AG04449 (cell line): ENCODE measurements at places on chromosomes 7 and 10.
A peak's percentile ranks its signal among the peaks of the same experiment; 100 is the strongest.

GRCh38 chr7:105277341-105277740, 111.4 kb downstream of the SRPK2 start:
- no peak for DNase-seq

- no peak for DNase-seq
Observed at GRCh38 chr7:82017334-82017943, 247.6 kb upstream of the HGF start.

DNA sequence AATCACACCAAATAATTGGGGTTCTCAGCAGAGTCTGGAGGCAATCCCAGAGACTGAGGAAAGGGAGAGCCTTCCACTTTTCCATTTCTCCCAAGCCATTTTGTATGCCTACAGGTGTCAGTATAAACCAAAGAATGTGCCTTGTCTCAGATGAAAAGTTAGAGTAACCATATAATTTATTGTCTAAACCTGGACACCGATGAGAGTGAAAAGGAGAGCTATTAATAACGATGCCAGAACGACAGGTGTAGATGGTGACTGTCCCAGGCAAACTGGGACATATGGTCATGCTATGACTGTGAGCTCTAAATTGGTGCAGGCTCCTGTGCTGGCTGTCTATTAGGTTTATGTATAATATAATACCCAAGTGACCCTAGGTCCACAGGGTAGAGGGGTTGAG, 219.6 kb downstream of the ARHGAP12 start:
- DNase-seq = no peak

DNA sequence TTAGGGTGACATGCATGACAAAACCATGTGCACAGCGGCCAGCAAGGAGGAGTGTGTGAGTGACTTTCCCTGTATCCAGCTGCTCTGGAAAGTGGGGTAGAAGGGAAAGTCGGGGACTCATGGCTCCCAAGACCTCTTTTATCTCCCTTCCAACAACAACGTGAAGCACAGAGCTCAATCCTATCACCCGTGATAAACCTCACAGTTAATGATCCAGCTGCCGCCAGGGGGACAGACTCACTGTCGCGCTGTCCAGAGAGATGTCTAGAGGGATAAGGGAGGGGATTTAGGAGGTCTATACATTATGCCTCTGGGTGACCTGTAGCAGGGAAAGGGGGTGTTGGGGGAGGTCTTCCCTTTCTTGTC, 84.0 kb upstream of the SMNDC1 start:
- no peak for DNase-seq

- no peak for DNase-seq
Observed at GRCh38 chr7:24786306-24786705, 29.0 kb upstream of the GSDME start.

DNA sequence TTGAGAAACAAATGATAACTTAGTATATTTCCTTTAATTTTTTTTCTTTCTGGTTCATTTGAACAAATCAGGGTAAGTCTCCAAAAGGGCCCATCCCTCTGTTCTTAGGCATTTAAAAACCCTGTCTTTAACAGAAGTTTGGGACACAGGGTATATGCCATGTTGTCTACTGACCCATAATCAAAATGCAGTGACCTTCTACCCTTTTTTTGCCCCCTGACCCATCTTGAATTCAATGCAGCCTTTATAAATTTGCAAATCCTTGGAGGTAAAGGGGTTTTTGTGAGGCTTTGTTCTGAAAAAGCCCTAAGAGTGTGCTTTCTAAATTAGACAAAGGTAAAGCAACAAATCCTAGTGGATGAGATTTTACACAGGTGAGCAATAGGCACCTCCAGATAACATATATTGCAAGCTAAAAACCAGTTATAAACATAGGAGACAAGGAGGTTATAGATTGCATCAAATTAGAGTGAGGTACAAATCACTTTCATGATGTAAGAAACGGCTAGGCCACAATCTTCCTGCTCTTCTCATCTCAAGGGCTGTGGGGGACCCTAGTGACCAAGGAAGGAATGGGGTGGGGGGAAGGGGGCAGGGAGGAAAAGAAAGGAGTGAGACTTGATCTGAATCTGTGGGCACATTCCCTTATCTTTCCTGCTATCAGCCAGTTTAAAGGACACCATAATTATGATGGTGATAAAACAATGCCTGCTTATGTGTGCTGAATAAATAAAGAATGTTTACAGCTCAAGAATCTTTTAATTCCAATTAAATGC, 2.7 kb downstream of the SKIDA1 start:
- no peak for DNase-seq

DNA sequence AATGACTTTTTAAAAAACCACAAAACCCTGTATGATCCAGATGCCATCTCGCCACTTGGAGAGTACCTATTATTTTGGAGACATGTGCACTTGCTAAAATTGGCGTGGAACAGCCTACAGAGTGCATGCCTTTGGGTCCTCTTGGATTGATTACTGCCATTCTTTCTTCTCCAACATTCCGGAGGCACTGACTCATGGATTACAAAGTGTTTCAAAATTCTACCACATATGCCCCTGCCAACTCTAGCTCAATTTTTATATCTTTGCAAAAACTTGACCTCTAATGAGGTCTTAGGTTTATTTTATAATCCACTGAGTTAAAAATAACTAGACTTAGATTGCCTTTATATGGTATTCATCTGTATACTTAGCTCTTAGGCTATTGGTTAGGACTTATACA, 55.8 kb upstream of the KIF5B start:
- peak; percentile 50 for DNase-seq

GRCh38 chr10:70557876-70558275, 44.7 kb downstream of the PRF1 start:
- no peak for DNase-seq

- peak; percentile 90 for DNase-seq
Observed at GRCh38 chr10:6721480-6721879, 141.4 kb upstream of the PRKCQ start.

- DNase-seq = no peak
Observed at GRCh38 chr7:75729851-75730274, 8.9 kb downstream of the HIP1 start.

DNA sequence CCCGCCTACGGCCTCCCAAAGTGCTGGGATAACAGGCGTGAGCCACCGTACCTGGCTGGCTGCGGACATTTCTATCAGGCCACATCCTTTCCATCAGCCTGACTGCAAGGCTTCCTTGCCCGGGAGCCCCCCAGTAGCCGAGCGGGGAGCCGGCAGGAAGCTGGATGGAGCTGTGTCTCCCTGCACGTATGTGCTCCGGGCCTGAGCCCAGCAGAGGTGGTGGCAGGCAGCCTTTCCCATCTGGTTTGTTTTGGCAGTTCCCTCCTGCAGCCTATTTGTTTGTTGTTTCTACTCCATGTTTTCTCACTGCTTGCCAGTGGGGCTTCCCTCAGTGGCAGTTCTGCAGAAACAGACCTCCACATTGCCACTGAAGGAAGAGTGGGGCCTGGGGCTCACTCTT, 5.4 kb downstream of the POP7 start:
- no peak for DNase-seq

DNA sequence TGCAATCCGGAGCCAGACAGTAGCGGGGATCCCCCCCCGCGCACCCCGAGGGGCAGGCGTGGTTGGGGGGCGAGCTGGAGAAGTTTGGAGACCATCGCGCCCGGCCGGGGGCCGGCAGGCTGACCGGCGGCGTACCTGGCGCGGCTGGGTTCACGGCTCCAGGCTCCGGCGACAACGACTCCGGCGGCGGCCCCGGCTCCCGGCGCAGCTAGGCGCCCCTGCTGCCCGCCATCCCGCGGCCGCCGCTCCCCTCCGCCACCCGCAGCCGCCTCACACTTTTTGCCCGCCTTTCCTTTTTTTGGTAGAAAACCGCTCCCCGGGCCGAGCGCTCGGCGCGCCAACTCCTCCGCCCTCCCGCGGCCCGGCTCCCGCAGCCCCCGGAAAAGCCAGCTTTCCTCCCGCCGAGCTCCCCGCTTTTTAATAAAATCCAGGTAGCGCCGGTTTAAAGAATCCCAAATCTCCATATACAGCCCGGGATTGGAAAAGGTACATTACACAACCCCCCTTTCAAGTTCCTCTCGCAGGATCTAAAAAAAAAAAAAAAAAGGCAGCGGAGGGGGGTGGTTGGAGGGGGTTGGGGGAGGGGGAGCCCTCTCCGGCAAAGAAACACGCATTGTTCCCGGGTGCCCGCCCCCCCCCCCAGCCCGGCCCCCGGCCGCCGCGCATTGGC, at the start of gene TNRC18:
Gene TNRC18, minus strand, starts transcription at position 529 of the 670 bp plus-strand sequence. CDS start 2,588 bp downstream, outside the sequence.
- no peak for DNase-seq

DNA sequence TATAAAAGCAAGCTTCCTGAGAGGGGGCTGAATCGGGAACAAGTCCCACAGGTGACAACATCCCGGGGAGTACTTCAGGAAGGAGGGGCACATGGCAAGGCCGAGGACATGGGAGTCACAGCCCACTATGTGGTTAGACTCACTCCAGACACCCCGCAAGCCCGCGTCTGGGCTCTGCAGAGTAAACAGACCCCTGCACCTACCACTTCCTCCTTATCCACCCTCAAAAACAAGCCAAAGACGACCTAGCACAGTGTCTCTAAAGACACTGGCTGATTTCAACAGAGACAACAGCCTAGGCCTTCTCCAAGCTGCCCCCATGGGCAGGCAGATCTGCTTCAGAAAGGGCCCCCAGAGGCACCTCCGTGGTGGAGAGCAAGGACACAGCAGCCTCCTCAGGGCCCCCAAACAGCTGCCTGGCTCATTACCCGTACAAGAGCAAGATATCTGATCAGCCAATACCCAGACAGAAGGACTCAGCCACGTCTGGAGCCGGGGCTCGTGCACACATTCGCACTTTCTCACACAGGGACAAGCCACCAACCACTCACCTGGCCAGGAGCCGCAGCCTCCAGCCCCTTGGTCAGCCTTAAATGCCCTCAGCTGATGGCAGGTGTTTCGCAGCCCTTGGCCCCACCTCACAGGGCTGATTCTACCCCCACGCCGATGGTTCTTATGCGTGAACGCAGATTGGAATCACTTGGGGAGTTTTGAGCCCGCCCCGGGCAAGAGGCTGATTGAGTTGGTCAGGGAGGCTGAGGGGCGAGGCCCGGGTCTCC, 10.7 kb upstream of the KPNA7 start:
- DNase-seq = no peak

- DNase-seq = no peak
Observed at GRCh38 chr7:74625446-74625845, 32.1 kb upstream of the GTF2I start.

DNA sequence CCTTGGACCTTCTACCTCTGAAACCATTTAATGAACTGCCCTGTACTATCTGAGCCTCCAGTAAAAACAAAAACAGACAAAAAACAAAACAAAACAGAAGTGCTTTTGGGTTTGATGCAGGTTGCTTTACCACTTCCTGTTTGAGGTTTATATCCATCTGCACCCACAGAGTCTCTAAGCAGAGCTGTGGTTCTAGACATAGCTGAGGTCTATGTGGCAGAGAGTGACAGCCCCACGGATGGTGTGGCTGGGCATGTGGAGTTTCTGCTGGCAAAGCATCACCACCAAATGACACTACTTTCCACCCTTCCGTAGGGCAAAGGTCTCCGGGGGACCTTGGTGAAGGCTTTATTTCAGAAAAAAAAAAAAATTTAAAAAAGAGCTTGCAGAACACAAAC, 754.2 kb downstream of the GRID1 start:
- no peak for DNase-seq

- DNase-seq = no peak
Observed at GRCh38 chr10:54985732-54986131, 184.7 kb upstream of the PCDH15 start.

GRCh38 chr7:92425311-92425947, 21.9 kb upstream of the GATAD1 start:
- DNase-seq = no peak

DNA sequence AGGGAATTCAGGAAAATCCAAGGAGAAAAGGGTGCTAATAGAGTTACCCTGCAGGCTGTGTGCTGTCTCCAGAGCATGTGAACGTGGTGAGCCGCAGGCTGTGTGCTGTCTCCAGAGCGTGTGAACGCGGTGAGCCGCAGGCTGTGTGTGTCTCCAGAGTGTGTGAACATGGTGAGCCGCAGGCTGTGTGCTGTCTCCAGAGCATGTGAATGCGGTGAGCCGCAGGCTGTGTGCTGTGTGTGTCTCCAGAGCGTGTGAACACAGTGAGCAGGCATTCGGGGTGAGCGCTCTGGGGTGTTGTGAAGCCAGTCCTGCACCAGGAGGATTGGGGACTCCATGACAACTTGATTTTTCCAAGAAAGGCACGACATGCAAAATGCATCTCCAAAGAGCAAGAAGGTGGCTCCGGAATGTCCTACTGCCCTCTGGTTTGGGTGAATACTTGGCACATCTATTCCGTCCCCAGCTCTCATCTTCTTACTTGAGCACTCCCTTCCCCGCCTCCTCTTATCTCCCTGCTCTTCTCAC, 407.9 kb upstream of the SHH start:
- DNase-seq = no peak

GRCh38 chr7:128168667-128169210, 72.3 kb upstream of the LEP start:
- no peak for DNase-seq

- DNase-seq = no peak
Observed at GRCh38 chr10:101631821-101632475, 43.8 kb downstream of the DPCD start.

DNA sequence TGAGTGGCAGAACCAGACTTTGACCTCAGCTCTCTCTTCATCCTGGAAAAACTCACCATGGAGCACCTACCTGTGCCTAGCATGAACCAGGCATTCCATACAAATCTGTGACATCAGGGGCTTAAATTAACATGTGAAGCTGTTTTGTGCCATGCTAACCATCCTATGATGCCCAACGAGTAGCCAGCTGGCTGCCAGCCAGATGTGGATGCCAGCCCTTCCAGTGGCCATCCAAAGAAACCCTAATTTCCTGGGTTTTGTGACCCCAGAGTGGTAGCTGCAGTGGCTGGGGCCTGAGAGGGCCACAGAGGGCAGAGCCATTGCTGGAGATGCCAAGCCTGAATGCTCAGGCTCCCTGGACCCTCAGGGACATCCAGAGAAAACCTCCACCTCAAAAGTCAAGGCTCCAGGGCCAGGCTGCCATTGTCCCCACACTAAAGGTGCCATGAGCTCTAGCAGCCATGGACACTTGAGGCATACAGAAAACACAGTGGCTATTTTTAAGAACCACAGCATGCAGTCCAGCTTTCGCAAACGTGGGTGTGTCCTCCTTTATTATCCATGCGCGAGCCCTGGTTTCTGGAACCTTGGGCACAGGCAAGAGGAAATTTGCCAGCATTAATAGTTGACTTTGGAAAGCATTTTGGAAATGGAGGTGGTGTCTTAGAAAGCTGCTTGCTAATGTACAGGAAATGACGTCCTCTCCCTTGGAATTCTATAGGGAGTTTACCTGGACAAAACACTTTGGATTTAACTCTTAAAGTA, 6.0 kb downstream of the CPXM2 start:
- no peak for DNase-seq

DNA sequence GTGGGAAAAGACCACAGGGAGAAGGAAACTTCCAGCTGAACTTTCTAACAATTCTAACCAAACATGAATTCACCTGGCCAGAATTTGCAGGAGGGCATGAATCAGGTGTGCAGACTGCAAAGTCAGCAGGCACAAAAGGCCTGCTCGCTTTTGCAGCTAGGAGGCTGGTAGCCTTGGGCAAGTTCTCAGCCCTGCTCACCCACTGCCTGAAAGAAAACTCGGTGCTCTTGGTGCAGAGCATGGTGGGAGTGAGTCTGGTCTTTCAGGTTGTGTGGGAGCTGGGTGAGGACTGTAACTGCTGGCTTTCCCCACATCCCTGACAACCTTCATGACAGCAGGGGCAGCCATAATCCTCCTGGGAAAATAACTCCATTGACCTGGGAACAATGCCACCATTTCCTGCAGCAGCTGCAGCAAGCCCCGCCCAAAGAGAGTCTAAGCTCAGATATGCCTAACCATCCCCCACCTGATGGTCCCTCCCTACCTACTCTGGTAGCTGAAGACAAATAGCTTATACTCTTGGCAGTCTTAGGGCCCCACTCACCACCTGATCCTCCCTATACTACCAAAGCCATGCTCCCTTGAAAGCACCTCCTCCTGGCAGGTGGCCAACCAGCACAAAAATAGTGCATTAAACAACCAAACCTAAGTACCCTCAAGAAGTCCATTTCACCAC, 31.6 kb downstream of the ZNF117 start:
- DNase-seq = no peak
